NCI-H1694 treated with DMSO at 0.1 percent for 48 hours (cell line): ENCODE measurements at places on chromosomes 1 and 21.
A peak's percentile ranks its signal among the peaks of the same experiment; 100 is the strongest.

GRCh38 chr21:44800971-44801467 lies 601 bp downstream of the UBE2G2 start:
- peak; percentile 22 for DNase-seq

GRCh38 chr1:85387781-85388180 lies 77.2 kb downstream of the DDAH1 start:
- DNase-seq = no peak

DNA sequence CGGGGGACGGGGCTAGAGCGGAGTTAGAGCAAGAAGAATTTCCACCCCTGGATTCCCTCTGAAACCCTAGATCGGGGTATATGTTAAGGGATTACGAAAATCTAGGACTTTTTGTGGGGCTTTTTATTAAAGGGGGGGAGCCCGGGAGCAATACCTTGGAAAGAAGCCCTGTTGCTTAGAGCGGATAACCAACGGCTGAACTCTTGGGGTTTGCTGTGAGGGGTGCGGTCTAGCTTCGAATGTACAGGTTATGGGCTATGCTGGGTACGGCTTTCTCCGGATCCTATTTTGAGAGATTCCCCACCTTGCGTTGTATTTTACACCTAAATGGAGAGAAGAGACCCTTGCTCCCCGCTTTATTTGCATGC lies 626 bp downstream of the DYRK3 start:
- peak; percentile 43 for DNase-seq

- peak; percentile 51 for DNase-seq
Observed at GRCh38 chr1:166947398-166948043, 27.8 kb downstream of the ILDR2 start.
